Fibroblast of mammary gland (primary cell): ENCODE measurements at places on chromosomes 5 and 9.

GRCh38 chr9:91241909-91242308 is 119.8 kb downstream of the AUH start:
- DNase-seq, result no peak

DNA sequence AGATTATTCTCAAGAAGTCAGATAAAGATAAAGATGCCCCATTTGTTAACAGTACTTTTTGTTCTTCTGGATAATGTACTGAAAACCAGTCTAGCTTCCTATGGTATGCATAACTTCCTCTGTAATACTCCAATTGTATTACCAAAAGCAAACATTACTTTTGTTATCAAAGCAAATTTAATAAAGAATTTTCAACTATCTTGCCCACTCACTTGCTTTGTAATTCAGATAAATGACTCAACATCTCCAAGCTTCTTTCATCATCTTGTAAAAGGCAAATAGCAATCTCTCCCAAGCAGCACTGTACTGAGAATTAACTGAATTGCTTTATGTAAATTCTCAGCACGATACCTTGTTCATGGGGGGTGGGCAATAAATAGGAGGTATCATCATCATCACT is 98.3 kb downstream of the NFIB start:
- DNase-seq, result peak; percentile 43

GRCh38 chr9:72476100-72476499 is 45.3 kb upstream of the TMC1 start:
- no peak for DNase-seq

DNA sequence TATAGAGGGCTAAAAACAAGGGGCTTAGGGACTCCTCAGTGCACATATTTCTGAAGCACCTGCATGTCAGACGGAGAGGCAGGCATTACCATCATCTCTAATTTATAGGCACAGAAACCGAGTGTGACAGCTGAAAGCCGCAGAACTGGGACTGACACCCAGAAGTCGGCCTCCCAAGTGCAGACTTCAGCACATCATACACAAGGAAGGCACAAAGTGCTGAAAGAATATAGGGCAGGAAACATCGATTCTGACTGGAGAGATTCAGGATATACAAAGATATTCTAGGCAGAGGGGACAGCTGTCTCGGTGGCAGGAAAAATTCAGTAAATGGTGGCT is 11.2 kb downstream of the MRPS27 start:
- no peak for DNase-seq

- no peak for DNase-seq
Measured at GRCh38 chr9:8917956-8918739, 1118.6 kb upstream of the DMAC1 start.

- DNase-seq, result no peak
Measured at GRCh38 chr5:37950436-37950835, 110.6 kb upstream of the GDNF start.

DNA sequence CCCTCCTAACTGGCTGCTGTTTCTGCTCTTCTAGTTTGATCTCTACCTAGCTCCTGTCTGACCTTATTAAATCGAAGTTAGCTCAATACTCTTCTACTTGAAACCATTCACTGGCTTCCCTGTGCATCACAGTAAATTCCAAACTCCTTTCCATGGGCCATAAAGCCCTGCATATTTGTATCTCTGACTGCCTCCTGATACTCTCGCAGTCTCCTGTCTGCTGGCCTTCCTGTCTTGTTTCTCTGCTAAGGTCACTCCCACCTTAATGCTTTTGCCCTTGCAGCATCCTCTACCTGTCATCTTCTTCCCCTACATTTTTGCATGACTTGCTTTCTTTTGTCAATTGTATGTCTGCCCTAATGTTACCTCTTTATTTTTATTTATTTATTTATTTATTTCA is 44.8 kb downstream of the SNCAIP start:
- no peak for DNase-seq

DNA sequence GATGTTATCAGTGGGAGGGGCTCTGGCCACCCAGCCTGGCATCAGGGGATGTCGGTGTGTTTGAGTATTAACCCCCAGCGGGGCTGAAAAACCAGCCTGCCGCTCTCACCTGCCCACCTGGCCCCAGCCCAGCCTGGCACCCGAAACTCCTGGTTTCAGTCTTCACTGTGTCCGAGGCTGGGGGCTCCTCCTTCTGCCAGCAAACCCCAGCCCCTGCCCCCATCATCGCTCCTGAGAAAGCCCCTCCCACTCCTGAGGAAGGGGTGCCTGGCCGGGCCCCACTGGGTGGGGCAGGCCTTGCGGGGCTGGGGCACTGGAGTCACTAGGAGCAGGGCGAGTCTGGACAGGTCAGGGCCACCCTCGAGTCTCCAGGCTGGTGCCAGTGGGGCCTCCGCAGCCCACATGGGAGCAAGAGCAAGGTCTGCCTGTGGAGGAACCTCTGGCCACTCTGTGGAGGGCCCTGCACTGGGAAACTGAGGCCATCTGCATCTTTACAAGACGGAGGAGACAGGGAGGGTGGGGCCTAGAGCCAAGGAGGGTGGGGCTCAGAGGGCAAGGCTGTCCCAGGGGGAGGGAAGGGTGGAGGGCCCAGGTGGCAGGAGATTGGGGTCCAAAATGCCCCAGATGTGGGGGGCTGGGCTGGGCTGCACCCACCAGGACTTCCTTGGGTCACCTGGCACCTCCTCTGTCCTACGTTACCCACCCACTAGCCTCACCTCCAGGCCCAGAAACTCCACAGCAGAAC is 51.5 kb upstream of the NOTCH1 start:
- DNase-seq, result no peak

DNA sequence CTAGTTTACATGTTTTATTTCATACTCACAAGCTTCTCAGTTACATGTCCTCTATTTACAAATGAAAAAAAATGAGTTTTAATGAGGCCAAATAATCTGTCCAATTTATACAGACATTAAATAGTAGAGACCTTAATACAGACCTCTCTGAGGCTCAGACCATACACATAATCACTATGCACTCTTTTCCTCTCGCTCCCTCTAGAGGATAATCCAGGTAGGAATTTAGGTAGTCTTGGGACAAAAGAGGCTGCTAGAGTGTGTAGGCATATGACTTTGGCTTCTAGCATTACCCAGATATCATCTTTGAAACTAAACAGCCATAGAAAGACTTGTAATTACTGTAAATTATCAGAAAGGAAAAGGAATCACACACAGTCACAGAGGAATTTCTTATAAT is 444.7 kb downstream of the HINT1 start:
- DNase-seq, result peak; percentile 64

- no peak for DNase-seq
Measured at GRCh38 chr9:83956086-83956435, 24.0 kb downstream of the HNRNPK start.

DNA sequence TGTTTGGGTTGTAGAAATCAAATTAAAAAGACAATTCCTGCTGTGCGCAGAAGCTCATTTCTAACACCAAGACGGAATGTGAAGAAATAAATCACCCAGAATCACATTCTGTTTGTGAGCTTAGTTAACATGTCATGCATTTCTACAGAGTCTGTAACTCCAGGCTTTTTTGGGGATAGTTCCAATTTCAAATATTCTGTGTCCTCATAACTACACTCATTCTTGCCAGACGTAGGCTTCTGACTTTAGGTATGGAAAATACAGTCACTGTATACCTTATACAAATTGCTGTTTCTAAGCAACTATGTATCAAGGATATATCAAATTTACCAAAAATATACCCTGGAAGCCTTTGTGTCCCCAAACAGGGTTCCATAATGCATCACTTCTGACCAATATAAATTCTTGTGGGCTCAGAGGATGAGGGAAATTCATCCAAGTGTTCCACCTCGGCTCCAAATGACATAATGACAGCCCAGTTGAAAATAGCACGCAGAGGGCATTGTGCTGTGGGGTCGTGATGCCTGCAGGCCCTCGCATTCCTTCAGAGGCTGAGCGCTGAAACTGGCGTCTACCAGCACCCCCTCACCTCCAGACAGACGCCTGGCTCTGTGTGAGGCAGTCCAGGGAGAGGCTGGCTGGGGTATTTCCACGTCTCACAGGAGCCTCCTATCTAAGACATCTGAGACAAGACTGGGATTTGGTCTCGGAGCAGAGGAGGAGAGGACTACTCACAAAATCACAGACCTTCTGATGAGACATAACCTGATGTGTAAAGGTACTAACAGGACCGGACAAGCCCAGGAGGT is 79.8 kb downstream of the KLF4 start:
- DNase-seq, result no peak

DNA sequence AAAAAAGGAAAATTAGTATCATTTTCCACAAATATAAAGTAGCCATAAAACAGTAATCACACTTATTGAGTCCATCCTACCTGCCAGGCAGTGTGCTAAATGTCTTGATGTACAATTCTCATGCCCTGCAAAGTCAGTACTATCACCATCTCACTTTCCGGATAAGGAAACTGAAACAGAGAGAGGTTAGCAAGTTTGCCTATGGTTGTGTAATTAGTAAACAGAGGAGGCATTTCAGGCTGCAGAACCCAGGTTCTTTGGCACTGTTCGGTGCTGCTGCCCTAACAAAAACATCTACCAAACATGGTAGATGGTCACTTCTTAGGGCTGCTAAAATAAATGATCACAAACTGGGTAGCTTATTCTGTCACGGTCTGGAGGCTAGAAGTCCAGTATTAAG is 22.6 kb downstream of the PLAC8L1 start:
- no peak for DNase-seq

- peak; percentile 59 for DNase-seq
Measured at GRCh38 chr5:146533260-146533857, 17.4 kb upstream of the GPR151 start.

GRCh38 chr9:125699870-125700269 is 7.1 kb downstream of the MAPKAP1 start:
- DNase-seq, result no peak

GRCh38 chr5:109249126-109249525 is 160.6 kb downstream of the PJA2 start:
- peak; percentile 7 for DNase-seq
